Smooth muscle cell of the pulmonary artery (primary cell): ENCODE measurements at places on chromosomes 4 and X. TPM values are rescaled to one million over a fixed set of nuclear protein-coding genes. Genes with fewer than 3 reads are reported as not detected.

The RAI2 gene
- total RNA-seq, result 0.76 and 2.0 TPM in 2 replicates

The TMSB15A gene
- total RNA-seq, result 0.73 and 2.5 TPM in 2 replicates

The EOLA1 gene
- 13.8 and 14.3 TPM in 2 replicates for total RNA-seq

The XG gene
- 1.2 and 5.8 TPM in 2 replicates for total RNA-seq

The IL13RA1 gene
- total RNA-seq, result 68.8 and 74.0 TPM in 2 replicates

The REPS2 gene
- 0.66 and 0.72 TPM in 2 replicates for total RNA-seq

The TRMT10A gene
- total RNA-seq, result 5.8 and 7.4 TPM in 2 replicates

The GPR82 gene
- total RNA-seq, result not detected in 2 replicates

The ODAM gene
- total RNA-seq, result not detected in 2 replicates
